Stimulated activated CD8-positive, alpha-beta memory T cell treated with anti-CD3 and anti-CD28 coated beads, Interleukin-2, amount 100 ng/mL, for 1 hour (primary cell): ENCODE measurements at places on chromosomes 3 and 15.
A peak's percentile ranks its signal among the peaks of the same experiment; 100 is the strongest.

- DNase-seq, result no peak
Measured at GRCh38 chr3:49799761-49800160, at the start of gene CDHR4. Gene CDHR4, minus strand, starts transcription at chr3:49799873. Its CDS starts 61 bp downstream, at chr3:49799812.

DNA sequence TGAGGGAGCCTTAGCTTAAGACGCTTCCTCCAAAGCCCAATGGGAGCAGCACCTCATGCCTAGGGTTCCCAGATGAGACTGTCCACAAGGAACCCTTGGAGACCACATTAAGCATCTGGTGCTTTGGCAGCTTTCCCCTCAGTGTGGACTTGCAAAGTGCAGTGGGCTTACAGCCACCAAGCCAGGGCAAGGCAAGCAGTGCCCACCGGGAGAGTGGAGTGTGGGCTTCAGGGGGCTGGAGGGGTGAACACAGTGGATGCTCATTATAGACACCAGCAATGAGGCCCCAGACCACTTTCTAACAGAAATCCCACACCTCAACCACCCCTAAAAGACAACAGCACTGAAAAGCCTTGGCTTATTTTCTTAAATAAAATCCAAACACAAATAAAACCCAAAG is 9.1 kb upstream of the MUSTN1 start:
- DNase-seq, result no peak

GRCh38 chr15:66803749-66804148 is 101.7 kb downstream of the SMAD6 start:
- DNase-seq, result no peak

- DNase-seq, result no peak
Measured at GRCh38 chr3:131797776-131798175, 237.0 kb downstream of the CPNE4 start.

- no peak for DNase-seq
Measured at GRCh38 chr15:99167640-99168039, 62.8 kb downstream of the SYNM start.

DNA sequence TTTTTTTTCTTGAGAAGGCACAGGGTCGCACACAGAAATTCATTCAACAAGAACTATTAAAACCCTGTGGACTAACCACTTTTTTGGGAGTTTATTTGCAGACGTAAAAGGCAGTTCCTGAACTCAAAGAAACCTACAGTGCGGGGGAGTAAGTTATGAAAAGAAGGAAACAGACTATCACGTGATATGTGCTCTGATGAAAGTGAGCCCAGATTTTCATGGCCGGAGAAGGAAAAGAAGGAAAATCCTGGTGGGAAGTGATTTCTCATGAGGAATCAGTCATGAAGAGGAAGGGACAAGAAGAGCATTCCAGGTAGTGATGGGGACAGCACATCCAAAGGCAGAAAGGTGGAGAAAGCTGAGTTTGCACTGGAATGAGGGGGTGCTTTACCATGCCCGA is 26.1 kb downstream of the SEMA6D start:
- no peak for DNase-seq

GRCh38 chr3:150300388-150300787 is 107.7 kb upstream of the TSC22D2 start:
- DNase-seq, result no peak

DNA sequence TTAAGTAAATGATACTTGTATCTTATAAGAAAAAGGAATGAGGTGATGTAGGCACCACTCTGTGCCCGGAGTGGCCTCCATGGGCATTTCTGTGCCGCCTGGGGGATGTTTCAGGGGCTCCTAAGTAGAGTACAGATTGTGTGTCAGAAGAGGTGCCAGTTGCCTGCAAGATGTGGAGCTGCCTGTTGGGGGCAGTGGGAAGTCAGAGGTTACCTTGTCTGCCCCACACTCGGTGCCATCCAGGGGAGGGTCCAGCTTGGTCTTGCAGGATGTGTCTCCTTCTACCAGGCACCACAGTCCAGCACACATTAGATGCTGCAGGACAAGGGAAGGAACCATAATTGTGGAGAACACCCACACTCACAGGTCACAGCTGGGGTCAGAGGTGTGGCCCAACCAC is 208.8 kb downstream of the ADAMTS17 start:
- no peak for DNase-seq

- DNase-seq, result no peak
Measured at GRCh38 chr15:61702224-61703020, 357.8 kb downstream of the VPS13C start.

- no peak for DNase-seq
Measured at GRCh38 chr15:72790302-72790910, 6.8 kb upstream of the ADPGK start.

DNA sequence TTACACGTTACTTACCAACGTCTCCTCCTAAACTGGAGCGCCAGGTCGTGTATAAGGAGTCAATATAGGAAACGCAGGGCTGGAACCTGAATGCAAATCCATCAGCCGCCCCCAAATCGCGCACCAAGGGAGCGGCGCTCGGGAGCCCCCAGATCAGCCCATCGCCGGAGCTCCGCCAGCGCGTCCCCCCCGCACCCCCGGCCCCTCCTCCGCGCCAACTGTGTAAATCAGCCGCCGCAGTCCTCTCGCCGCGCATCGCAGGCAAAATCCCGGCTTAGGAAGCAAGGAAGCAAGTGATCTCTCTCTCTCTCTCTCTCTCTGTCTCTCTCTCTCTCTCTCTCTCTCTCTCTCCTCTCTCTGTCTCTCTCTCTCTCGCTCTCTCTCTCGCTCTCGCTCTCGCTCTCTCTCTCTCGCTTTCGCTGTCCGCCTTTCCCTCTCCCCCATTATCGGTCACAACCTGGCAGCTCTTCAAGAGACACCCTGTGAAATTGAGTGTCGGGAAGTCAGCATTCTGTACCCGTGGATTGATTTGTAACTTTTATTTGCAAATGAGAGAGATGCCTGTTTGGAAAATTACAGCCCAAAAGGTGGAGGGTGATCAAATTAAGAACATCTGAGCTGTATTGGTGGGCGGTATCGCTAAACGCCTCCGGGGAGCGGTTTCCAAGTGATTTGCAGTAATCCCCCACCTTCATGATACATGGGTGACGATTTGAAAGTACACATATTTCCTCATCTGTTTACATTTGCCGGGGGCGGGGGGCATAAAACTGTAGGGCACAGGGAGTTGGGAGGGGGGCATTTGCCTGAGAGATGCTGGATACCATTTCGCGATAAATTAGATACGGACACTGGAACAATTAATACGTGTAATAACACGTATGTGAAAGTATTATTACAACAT is 645 bp upstream of the SLITRK3 start:
- DNase-seq, result no peak

DNA sequence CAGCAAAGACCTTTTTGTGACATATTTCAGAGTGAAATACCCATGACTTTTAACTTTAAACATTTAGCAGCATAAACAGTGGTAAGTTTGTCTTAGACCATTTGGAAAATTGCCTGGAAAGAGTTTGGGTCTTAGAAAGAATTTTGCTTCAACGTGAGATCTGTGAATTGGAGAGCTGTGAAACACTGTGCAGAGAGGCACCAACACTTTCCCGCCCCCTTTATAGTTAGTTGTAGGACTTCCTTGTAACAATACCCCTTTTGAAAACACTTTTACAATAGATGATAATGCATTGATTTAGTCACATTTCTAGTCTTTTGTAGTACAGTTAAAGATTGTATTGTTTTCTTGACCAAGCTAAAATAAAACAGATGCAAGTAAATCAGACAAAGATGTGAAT is 43.5 kb upstream of the MBNL1 start:
- DNase-seq, result no peak

- DNase-seq, result peak; percentile 10
Measured at GRCh38 chr15:41022487-41023090, 69.3 kb downstream of the CHAC1 start.

- no peak for DNase-seq
Measured at GRCh38 chr15:100335335-100335999, 6.3 kb downstream of the ADAMTS17 start.

DNA sequence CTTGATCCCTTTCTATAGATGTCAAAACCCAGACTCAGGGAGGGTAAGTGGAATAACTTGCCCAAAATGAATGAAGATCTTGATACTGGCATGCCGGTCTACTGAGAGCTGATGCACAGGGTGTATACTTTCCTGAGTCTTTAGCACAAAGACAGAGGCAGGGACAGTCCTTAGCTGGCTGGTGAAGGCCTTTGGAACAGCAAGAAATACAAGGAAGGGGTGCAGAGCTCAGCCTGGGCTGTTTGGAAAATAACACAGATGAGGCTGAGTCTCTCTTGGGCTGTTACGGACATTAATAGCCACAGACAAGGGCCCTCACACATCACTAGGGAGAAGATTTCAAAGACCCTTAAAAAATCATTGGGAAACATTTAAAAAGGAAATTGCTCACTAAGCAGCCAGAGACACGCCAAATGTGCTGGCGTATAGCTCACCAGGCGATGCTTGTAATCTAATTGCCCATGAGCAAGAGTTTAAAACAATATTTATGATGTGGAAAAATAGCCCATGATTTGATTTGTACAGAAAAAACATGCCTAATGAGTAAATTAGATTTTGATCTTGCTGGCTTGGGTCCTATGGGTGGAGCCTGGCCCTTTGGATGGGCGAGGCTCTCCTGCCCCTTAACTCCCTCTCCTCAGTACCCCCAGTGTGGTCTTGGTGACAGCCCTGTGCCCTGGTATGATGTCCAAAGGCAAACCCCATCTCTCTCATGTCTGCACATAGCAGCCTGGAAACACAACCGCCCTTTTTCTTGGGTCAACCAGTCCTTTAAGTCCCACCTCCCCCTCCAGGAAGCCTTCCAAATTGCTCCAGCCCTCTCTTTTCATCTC is 81.8 kb upstream of the MRPS22 start:
- no peak for DNase-seq

GRCh38 chr15:74799255-74799855 is 13.3 kb upstream of the LMAN1L start:
- no peak for DNase-seq

DNA sequence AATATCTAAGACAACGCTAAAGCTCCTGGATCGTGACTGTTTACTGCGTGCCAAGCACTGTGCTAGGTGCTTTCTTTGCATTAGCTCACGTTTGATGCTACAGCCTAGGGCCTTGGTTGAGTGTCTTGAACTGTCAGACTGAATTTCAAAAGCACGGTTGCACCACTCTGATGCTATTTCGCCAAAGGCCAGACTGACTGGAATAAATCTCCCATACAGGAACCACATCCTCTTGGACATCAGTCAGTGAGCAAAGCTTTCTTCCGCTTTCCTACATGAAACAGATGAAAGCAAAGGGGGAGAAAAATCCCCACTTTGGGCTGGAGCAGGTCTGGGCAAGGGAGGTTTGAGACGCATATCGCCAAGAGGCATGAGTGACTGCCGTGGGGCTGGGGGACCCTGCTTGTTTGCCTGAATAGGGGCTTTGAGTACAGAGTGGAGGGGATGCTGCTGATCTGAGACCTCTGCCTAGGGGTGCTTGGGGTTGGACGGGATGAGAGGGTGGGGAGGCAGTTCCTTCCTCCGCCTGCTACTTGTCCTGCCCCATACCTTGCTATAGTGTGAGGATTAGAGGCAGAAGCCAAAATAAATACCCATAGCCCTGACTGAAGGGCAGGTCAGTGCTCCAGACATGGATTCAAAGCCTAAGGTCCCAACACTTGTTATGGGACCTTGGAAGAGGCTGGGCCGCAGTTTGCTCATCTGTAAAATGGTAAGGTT is 5.3 kb downstream of the FGD5 start:
- DNase-seq, result no peak

DNA sequence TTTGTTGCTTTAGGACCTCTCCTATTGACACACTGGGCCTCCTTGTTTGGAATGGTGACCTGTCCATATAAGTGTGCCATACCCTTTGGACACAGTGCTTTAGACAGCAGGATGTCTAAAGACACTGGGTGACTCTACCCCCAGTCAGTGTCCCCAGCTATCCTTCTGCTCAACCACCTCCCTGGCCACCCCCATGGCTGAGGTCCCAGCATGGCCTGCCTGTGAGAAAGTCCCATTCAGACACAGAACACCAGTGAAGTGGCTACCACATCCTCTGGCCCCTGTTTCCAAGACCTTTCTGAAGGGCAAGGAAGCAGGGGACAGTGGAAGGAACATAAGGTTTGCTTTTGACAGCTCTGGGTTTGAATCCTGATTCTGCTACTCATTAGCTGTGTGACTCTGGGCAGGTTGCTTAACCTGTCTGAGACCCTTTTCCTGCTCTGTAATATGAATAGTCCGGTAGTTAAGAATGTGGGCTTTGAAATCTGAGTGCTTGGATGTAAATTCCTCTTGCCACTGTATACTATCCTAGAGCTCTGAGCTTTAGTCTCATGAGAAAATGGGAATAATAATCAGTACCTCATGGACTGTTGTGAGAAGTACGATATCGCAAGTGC is 6.3 kb upstream of the AP3S2 start:
- no peak for DNase-seq

- DNase-seq, result no peak
Measured at GRCh38 chr15:41544650-41545015, 576 bp upstream of the RPAP1 start.

DNA sequence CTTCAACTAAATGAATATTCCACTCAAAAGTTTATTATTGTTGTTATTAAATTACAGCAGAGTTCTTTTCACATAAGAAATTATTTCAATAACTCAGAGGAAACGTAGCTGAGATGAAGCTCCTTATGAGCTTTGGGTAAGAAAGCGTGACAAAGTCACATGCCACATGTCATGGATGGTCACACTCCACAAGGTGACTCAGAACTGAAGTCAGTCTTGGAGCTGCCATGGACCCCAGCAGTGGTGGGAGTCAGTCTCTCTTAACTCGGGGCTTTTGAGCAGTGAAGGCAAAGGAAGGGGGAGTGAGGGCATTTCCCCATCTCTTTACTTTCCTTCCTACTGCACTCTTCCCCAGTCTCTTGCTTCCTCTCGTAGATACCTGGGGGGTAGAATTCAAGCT is 87.5 kb upstream of the FAM3D start:
- DNase-seq, result no peak
